Activated T-helper 17 cell treated with anti-CD3 and anti-CD28 coated beads, Interleukin-2, amount 50 U/mL, for 72 hours (primary cell): ENCODE measurements at places on chromosomes 13 and 19. TPM values are rescaled to one million over a fixed set of nuclear protein-coding genes. Genes with fewer than 3 reads are reported as not detected.

- no peak for ATAC-seq
Observed at GRCh38 chr19:44905437-44906160, at the start of gene APOE. Gene APOE (plus strand): TSS chr19:44905796. CDS start chr19:44906625, 829 bp downstream.

DNA sequence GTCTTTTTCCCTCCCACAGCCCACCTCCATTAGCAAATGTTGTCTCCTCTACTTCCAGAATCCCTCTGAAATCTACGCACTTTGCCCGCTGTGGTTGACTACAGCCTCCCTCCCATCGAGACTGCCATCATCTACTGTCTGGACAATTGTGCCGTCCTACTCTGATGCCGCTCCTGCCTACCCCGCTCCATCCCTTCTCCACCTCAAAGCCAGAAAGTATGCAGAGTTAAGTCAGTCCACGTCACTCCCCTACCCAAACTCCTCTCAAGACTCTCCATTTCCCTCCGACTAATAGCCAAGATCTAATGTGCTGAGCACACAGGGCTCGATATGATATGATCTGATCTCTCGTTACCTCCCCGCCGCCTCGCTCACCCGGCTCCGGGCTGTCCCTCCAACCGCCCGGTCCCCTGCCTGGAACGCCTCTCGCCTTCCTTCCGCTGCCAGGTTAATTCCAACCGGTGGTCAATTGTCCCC, 556 bp downstream of the CACTIN start:
- peak; percentile 0 for ATAC-seq

DNA sequence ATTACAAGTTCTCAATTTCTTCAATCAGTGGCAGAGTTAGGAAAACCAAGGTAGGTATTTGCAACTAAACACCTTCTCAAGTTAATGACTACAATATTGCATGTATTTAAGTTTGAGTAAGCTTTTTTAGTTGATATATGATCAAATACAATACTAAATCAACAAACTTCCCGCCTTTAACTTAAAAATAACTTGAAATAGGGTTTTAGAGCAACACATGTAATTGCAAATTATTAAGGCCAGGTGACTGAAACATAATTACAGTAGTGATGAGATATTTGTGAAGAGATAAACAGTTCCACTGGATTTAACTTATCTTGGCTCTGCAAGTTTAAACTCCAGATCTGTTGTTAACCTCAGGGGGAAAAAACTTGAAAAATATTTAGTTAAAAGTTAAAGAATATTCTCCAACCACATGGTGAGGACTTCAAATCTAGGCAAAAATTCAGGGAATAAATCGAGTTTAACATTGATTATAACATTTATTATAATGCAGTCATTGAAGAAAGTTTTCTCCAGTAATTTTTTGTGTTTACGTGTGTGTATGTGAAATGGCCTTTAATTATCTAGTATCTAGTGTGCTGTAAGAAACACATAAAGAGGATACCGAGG, 3.6 kb downstream of the DACH1 start:
- ATAC-seq = no peak

GRCh38 chr13:24216176-24216575, 55.7 kb downstream of the SPATA13 start:
- ATAC-seq = no peak

GRCh38 chr13:96992633-96993032, 1.6 kb downstream of the OXGR1 start:
- ATAC-seq = no peak

Gene KEAP1
- total RNA-seq = 99.6 TPM

Gene ECSIT
- 53.3 TPM for total RNA-seq

Gene STXBP2
- total RNA-seq = 154 TPM
